ENCODE measurements at places on chromosomes 5 and 9. TPM values are rescaled to one million over a fixed set of nuclear protein-coding genes. Genes with fewer than 3 reads are reported as not detected.

The AHRR gene
- 6.1 TPM for total RNA-seq

The NXNL2 gene
- 1.2 TPM for total RNA-seq

The JAKMIP2 gene
- 44.8 TPM for total RNA-seq

The GFPT2 gene
- 38.5 TPM for total RNA-seq

The CTSL gene
- 51.2 TPM for total RNA-seq

The ESM1 gene
- total RNA-seq, result 0.22 TPM

The TCF7 gene
- total RNA-seq, result 2.5 TPM

The TBC1D9B gene
- 218 TPM for total RNA-seq

The OTP gene
- not detected for total RNA-seq

The PCDHB3 gene
- 4.7 TPM for total RNA-seq

The ALDH1A1 gene
- total RNA-seq, result 37.9 TPM

The LECT2 gene
- total RNA-seq, result not detected

The RAD1 gene
- 21.8 TPM for total RNA-seq

The APBA1 gene
- total RNA-seq, result 102 TPM

The PCDHB5 gene
- 9.4 TPM for total RNA-seq

The DNM1 gene
- total RNA-seq, result 1,033 TPM

The NELFB gene
- 64.6 TPM for total RNA-seq

The TEK gene
- 6.8 TPM for total RNA-seq

The OSTF1 gene
- total RNA-seq, result 60.5 TPM

The INSYN2B gene
- 9.7 TPM for total RNA-seq

The TAF11L10 gene
- total RNA-seq, result 1.3 TPM

The NIPSNAP3A gene
- total RNA-seq, result 23.1 TPM

The CDO1 gene
- total RNA-seq, result 39.6 TPM

The GLDC gene
- 17.5 TPM for total RNA-seq

The EGFLAM gene
- total RNA-seq, result 1.0 TPM

The SLCO4C1 gene
- 2.6 TPM for total RNA-seq

The SIT1 gene
- not detected for total RNA-seq
